Occipital lobe (tissue), 3 donors: ENCODE measurements at places on chromosomes 2 and 18.
A peak's percentile ranks its signal among the peaks of the same experiment; 100 is the strongest.

GRCh38 chr18:30683836-30684235 is 358.7 kb downstream of the DSC3 start:
- DNase-seq, result no peak

GRCh38 chr2:132811148-132811915 is 141.3 kb upstream of the LYPD1 start:
- DNase-seq, result no peak

DNA sequence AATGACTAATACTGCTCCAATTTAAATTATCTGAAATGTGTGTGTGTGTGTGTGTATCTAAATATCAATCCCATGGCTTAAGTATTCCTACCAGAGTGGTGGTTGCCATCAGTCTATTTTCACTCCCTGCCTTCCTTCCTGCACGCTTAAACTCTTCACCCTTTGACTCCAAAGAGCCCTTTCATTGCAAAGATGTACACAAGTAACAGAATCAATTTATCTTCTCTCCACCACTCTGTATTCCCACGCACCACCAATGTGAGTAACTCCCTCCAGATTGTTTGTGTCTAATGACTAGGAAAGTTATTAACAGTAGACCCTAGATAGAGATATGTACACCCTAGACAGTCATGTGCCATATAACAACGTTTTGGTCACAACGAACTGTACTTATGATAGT is 42.8 kb downstream of the ARL6IP6 start:
- DNase-seq, result no peak

DNA sequence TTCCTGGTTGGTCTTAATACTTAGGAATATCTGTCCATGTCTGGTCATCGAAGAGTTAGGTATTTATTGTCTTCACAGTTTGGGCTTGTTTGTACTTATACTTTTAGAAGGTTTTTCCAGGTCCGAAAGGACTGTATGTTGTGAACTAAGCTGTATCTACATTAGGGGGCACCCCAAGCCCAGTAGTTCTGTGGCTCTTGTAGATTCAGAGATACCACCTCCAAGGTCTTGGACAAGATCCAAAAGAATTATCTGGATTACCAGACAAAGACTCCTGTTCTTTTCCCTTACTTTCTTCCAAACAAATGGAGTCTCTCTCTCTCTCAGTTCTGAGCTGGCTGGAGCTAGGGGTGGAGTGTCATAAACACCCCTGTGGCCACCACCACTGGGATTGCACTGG is 328.7 kb downstream of the ZNF804A start:
- DNase-seq, result no peak

DNA sequence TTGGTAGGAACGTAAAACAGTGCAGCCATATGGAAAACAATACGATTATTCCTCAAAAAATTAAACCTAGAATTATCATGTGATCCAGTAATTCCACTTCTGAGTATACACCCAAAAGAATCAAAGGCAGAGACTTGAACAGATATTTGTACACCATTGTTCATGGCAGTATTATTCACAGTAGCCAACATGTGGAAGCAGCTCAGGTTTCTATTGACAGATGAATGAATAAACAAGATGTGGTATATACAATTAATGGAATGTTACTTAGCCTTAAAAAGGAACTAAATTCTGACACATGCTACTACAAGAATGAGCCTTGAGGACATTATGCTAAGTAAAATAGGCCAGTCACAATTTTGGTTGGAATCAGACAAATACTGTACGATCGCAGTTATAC is 14.2 kb upstream of the RTTN start:
- DNase-seq, result no peak

DNA sequence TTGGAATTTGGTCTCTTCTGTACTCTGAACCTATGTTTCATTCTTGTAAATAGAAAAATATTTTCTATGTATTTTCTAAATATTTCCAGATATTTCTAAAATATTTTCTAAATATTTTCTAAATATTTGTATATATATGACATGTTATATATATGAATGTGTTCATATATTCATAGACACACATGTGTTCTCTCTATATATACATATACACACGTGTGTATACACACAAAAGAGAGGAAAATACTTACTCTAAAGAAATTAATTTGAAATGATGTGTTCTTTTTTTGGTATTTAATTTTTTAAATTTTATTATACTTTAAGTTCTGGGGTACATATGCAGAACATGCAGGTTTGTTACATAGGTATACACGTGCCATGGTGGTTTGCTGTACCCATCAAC is 589.6 kb downstream of the LRRTM4 start:
- no peak for DNase-seq

- DNase-seq, result no peak
Observed at GRCh38 chr2:216956820-216957493, 97.1 kb upstream of the TNP1 start.

DNA sequence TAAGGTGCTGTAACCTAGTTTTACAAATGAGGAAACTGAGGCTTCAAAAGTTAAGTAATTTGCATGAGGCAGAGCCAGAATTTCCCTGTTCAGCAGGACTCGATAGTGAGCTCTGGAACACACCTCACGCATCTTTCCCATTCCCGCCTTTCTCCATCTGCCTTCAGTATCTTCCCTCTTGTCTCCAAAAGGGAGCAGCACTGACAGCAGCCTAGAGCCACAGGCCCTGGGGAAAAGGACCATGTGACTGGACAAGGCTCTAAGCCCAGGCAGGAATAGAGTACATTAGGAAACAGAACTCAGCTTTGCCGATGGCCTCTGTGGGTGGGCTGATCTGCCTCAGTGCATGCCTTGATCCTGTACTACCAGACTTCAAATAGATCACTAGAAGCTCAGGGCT is 21.5 kb downstream of the GPR155 start:
- no peak for DNase-seq

DNA sequence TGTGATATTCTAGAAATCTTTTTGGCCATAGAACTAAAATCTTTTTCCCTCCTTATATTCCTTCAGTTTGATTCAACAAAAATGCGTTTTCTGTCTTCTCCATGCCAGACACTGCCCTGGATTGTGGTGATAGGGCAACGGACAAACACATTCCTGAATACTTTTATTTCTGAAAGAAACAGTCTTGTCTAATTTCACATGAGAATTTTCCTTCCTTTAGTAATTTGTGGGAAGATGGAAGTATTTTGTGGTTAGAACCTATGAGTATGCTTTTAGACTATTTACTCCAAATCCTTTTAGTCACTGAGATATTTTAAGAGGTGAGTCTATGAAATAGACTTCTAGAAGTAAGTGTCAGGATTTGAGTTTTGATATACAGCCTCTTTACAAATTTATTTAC is 49.6 kb downstream of the COL5A2 start:
- DNase-seq, result no peak

- peak; percentile 8 for DNase-seq
Observed at GRCh38 chr2:84435345-84436025, 23.6 kb downstream of the SUCLG1 start.

DNA sequence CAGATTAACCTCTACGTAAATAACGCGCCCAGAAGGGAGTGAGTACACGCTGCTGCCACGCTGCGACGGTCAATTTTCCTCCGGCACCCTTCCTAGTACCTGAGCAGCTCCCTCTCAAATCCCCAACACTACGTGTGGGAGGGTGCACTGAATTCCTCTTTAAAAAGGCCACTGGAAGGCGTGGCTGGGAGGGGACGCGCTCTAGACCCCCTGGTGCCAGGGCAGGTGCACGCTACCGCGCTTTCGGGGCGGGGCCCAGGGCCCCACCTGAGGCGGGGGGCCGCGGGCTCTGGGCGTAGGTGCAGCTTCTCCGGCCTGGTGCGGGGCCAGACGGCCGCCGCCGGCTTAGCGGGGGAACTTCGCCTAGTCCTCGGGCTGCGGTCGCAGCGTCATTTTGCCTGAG is 668 bp upstream of the ANKRD12 start:
- DNase-seq, result peak; percentile 46

- no peak for DNase-seq
Observed at GRCh38 chr18:46630991-46631390, 26.0 kb downstream of the LOXHD1 start.

- no peak for DNase-seq
Observed at GRCh38 chr2:182949052-182949451, 82.6 kb upstream of the FRZB start.

GRCh38 chr2:161139098-161139987 is 20.9 kb upstream of the TANK start:
- no peak for DNase-seq

DNA sequence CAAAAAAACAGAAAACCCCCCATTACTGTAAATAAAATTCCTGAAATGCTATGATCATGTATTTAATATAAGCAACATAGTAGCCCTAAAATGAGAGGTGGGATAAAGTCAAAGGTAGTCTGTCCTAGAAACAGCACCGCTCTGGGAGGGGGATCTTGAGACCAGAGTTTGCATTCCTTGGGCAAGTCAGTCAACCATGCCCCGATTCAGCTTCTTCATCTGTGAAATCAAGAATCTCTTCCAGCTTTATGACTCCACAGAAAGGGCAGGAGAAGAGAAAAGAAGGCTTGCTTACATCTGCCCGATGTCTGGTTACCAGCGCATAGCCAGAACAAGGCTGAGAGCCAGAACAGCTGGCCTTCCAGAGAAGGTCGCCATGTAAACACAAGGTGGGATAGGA is 2.1 kb upstream of the FBLN7 start:
- DNase-seq, result no peak

GRCh38 chr2:111665011-111665410 is 219.0 kb downstream of the ANAPC1 start:
- DNase-seq, result no peak

- no peak for DNase-seq
Observed at GRCh38 chr2:191946471-191947182, 99.7 kb upstream of the CAVIN2 start.

GRCh38 chr2:235098269-235098668 is 146.5 kb downstream of the SH3BP4 start:
- no peak for DNase-seq

DNA sequence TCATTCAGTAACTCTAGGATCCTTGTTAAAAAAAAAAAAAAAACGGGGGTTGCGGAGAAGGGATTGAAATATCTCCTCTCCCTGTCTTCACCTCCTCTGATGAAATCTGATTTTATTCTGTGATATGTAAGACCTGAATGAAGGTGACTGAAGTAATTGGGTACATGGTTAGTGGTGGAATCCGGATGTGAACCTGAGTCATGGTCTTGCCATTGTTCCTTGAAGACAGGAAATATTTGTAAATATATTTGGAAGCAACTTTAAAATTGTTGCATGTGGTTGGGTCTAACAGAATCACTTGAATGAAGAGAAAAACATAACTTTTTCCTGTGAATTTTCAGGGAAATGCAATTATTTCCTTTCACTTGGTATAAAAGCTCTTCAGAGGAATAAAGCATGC is 3.0 kb upstream of the IL1A start:
- no peak for DNase-seq

- DNase-seq, result no peak
Observed at GRCh38 chr2:197286805-197287595, 23.6 kb downstream of the ANKRD44 start.

GRCh38 chr18:23134780-23135549 is at the start of gene CABLES1:
Gene CABLES1, plus strand, starts transcription at chr18:23135485. Its CDS starts 278 bp downstream, at chr18:23135763.
- peak; percentile 56 for DNase-seq

- DNase-seq, result no peak
Observed at GRCh38 chr2:164979113-164979512, 23.8 kb upstream of the SLC38A11 start.
